ENCODE measurements at places on chromosomes 6 and 20. TPM values are rescaled to one million over a fixed set of nuclear protein-coding genes. Genes with fewer than 3 reads are reported as not detected.

ANKEF1 gene
- total RNA-seq: under 0.01 TPM

ENPP3 gene
- 0.81 TPM for total RNA-seq

LBP gene
- not detected for total RNA-seq

PRDM13 gene
- total RNA-seq: not detected

OPRM1 gene
- total RNA-seq: not detected

VSTM2L gene
- 3.2 TPM for total RNA-seq

GSTA1 gene
- not detected for total RNA-seq

RCAN2 gene
- 0.16 TPM for total RNA-seq

SLC35D3 gene
- not detected for total RNA-seq

LPIN3 gene
- 10.8 TPM for total RNA-seq

SIRPB2 gene
- total RNA-seq: not detected

MRPL14 gene
- 37.5 TPM for total RNA-seq

ADA gene
- 22.0 TPM for total RNA-seq

KCNB1 gene
- 0.18 TPM for total RNA-seq

ADGRF5 gene
- 3.4 TPM for total RNA-seq

ZBTB12 gene
- 2.1 TPM for total RNA-seq

SIRPD gene
- not detected for total RNA-seq

SLC17A3 gene
- not detected for total RNA-seq
